ENCODE measurements at places on chromosomes 7 and 10.

GRCh38 chr7:28312948-28313347, 99.4 kb upstream of the CREB5 start:
- DNase-seq: no peak

DNA sequence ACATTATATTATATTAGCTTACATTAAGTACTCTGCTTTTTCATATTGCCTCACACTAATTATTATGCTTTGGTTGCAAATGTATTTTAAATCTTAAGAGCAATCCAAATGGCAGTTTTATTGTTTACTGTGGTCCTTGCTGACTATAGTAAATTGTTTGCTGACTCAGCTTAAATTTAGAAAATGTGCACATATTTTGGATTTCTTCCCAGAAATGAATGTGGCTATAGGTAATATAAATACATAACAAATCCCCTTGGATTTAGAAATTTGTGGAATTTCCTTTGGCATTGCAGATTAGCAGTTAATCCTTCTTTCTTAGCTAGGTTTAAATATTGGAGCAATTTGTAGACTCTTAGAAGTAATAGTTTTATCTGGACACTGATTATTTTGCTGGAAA, 565.8 kb downstream of the NRG3 start:
- DNase-seq: no peak

DNA sequence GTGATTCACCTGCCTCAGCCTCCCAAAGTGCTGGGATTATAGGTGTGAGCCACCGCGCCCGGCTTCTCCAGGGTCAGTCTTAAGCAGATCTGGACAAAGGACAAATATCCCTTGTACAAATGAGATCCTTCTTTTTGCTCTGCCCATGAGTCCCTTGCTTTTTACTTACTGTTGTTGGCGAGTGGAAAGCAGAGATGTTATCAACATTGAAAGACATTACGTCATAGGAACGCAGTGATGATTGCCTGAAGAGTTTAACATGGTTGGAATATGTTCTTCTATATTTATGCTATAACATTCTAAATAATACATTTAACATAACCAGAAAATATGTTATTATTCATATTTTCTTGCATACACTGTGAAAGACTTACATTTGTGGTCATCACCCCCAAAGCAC, 644.3 kb upstream of the LRRN3 start:
- no peak for DNase-seq

DNA sequence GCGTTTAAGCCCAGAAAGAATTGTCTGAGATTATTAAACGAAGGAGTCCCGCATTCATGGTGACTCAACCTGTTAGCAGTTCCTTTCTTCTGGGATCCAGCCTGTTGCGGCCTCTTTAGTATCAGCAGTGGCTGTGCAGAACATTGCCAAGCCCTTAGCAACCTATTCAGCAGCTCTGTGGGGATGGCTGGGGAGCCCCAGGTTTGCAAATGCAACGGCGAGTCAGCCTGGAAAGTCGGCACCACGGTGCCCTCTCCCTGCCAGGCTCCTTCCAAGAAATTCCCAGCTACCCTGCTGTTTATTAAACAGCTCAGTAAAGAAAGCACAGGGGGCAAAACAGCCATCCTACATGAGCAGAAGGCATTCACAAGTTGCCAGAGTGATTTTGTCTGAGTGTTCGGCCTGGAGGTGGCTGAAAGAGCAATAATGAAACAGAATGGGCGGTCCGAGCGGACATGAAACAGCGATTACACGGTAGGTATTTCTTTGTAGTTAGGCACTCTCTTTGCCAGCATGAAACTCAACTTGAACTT, 198.3 kb downstream of the BAMBI start:
- DNase-seq: no peak

GRCh38 chr10:95403700-95404461, 113.1 kb upstream of the PDLIM1 start:
- no peak for DNase-seq

DNA sequence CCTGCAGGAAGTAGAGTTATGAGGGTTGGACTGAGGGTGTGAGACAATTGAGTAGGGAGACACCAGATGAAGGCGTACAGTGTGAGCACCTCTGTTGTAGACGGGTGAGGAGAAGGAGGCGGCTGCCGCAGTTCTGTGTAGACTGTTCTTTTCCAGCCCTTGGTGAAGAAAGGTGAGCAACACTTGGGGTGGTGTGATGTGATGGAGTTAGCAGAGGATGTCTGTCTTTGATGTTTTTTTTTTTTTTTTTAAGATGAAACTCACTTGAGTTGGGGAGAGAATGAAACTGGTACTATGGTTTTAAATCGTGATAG, 42.8 kb upstream of the RNF216 start:
- DNase-seq: no peak

DNA sequence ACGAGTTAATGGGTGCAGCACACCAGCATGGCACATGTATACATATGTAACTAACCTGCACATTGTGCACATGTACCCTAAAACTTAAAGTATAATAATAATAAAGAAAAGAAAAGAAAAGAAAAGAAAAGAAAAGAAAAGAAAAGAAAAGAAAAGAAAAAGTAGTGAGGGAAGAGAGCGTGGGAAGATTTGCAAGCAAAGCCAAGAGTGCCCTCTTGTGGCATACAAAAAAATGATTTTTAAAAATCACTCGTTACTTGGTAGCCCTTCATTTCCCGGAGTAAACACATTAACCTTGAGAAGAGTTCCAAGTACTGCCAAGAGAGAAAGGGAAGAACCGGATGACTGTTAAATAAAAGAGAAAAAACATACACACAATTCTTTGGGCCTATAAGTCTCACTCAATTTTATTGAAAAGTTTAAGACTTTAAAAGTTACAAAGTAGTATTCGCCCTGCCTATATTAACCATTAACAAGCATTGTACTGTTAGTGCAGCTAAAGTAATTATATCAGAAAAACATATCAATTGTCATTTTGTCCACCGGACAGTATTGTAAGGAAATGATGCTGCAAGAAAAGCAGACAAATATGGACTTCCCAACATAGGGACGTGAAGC, 6.2 kb upstream of the CH25H start:
- peak; percentile 63 for DNase-seq

- no peak for DNase-seq
Measured at GRCh38 chr10:120613180-120613579, 156.2 kb downstream of the PLPP4 start.

DNA sequence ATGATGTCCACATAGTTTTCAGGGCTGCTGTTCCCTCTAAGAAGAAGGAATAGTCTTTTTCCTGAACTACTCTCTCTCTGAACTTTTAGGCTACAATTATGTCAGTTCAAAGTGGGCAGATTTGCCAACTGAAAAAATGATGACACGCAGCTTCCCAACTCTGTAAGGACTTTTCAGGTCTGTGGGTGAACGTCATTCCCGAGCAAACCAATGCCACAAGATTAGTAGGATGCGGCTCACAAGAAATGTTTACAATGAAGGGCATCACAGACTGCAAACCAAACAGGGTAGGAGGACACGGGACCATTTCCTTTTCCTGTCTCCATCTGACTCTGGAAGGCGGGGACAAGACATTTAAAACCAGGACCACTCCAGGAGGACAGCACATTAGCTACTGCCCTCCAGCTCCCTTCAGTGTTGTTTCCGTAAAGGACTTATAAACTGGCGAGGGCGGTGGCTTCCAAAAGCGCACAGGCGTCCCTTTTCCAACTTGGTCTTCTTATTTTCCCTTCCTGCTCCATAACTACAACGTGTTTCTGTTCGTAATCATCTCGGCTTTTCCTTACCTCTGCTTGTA, 539 bp upstream of the MKLN1 start:
- peak; percentile 65 for DNase-seq

DNA sequence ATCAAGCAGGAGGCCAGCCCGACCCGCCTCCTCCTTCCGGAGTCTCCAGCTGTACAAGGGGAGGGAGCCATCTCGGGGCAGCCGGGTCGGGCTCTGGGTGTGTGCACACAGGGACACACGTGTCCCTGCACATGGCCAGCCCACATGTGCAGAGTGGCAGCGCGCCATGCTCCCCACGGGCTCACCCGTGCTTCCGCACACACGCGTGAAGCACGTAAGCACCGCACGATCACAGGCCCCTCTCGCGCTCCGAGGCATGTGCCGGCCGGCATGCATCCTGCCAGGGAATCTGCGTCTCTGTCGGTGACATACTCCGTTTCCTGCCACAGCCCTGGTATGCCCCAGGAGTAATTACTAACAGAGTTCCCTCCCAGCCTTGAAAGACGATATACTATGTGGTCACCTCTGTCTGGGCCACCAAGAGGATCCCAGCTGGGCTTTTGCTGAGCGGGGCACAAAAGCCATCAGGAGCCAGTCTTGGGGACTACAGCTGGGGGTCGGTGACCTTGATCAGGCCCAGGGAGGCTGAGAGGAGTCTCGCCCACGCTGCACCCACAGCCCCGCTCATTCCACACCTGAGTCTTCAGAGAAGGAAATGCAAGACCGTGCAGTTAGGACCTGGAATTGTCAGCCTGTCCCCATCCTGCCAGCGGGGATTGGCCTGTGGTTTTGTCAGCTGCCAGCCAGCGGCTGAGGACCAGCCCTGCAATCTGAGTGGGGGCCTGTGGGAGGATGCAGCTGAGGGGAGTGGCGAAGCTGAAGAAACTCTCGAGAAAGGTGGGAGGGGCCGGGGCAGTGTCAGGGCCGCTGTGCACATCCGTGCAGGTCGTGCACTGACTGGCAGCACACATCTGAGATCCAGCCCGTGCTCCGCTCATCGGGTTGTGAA, 11.0 kb upstream of the LFNG start:
- DNase-seq: peak; percentile 68

DNA sequence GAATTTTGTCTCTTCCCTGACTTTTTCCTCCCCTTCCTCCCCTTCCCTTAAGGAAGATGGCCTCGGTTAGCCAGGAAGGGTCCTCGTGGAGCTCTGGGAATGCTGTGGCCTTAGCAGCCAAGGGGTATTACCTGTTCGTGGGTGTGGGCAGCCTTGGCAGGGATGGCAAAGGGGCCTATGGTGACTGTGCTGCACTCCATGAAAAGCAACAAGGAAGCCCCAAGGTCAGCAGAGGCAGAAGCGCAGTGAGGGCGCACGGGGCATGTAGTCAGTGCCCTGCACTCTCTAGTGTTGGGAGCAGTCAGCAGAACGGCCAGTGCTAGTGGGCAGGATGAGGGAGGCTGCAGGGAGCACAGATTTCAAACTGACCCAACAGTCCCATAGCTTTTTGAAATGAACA, 191.8 kb downstream of the ADARB2 start:
- no peak for DNase-seq

DNA sequence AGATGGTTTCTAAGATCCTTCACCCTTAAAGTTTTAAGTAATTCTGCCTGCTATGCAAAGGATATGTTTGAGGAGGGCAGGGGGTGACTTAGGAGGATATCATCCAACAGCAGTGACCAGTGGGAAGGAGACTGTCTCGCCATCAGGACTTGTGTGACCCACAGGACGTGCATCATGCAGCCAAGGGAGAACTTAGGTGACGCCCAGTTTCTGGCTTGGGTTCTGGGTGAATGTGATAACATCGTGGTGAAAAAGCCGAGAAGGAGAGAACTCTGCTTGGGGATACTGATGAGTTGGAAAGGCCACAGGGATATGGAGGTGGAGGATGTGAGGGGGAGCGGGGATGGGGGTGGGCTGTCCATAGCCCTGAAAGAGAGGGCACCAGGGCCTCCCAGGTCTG, 3.8 kb downstream of the WIPI2 start:
- DNase-seq: no peak

GRCh38 chr7:142381727-142382390, 124.0 kb upstream of the PRSS58 start:
- DNase-seq: peak; percentile 12

- DNase-seq: peak; percentile 68
Measured at GRCh38 chr10:110893559-110894179, 21.9 kb downstream of the PDCD4 start.

- DNase-seq: peak; percentile 64
Measured at GRCh38 chr7:104231054-104232046, 23.5 kb upstream of the ORC5 start.

DNA sequence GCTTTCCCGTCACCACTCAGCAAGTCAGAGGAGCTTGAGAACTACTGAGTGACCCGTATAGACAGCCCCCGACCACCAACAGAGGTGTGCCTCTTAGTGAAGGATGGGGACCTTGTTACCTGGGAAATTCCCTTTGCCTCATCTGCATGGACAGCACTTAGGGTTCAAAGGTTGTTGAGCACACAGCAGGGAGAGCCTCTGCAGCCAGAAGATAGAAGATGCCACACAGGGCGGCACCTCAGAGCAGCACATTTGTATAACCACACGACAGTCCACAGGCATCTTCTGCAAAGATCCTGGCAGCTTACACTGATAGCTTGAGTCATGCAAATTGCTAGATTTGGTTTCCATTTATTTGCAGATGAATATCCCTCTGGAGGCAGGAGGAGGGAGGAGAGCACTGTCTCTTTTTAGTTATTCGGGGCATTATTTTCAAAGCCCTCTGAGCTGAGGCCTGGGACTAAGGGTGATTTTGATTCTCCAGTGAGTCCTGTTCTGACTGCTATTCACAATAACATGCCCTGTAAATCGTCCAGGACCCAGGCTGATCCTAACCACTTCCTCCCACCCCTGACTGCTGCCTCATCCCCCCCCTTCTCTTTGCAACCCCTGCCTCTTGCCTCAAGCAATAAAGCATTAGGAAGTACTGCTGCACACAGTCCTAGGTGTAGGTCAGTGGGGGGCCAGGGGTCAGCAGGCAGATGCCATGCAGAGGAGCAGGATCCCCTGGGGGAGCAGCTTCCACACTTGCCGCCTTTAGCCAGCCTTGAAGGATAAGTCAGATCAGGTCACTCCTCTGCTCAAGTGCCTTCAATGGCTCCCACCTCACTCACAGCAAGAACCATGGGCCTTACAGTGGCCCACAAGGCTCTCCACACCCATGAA, 24.6 kb upstream of the INMT start:
- no peak for DNase-seq

GRCh38 chr7:150988230-150989226, 2.3 kb upstream of the NOS3 start:
- DNase-seq: peak; percentile 57

GRCh38 chr7:90272242-90272641, 27.3 kb downstream of the CFAP69 start:
- no peak for DNase-seq

GRCh38 chr10:11252887-11253286, 235.2 kb downstream of the CELF2 start:
- no peak for DNase-seq

GRCh38 chr10:78412605-78413004, 378.9 kb downstream of the RPS24 start:
- no peak for DNase-seq

DNA sequence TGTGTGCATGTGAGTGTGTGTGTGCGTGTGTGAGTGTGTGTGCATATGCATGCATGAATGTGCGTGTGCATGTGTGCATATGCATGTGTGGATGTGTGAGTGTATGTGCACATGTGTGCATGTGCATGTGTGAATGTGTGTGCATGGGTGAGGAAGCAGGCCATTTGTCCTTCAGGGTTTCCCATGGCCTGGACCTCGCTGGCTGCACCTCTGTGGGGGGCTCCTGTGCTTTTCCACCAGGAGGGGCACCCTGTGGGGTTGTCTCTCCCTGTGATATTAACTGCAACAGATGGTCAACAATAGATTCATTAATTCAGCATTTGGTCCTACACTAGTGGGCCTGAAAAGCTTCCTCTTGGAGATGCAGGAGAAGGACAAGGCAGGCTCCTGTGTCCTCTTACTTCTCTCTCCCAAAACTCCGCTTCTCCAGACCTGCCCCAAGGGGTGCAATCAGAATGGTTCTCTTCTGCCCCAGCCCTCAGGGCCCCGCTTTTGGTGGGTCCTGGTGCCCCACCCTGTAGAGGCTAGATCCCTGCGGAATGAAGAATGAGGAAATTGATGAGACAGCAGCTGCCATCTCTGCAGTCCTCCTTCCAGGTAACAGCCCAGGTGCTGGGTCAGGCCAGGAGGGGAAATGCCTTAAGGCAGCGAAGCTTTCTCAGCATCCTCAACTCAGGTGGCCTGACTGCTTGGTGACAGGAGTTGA, 41.5 kb upstream of the NUB1 start:
- no peak for DNase-seq
